Mesendoderm (in vitro differentiated cells): ENCODE measurements at places on chromosomes 5 and 9.

DNA sequence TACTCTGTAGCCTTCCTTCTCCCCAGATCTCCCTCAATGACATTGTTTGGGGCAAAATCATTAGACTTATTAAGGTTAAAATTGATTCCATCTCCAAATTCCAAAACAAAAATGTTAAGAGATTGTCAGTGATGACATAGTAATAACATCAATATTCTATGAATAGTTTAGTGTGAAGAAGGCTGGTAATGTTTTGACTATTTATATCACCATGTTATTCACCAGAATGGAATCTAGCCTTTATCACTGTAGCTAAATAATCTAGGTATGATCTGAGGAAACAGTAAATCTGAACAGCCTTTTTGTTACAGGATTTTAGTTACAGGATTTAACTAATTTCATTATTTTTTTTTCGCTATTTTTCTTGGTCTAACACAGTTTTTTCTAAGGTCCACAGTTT lies 929 bp upstream of the PLPP6 start:
- no peaks in the 10 kb centered on the region for H3K36me3 ChIP-seq
- H3K4me3 ChIP-seq: no peak overlapping the region
- no peaks in the 10 kb centered on the region for H3K27me3 ChIP-seq

DNA sequence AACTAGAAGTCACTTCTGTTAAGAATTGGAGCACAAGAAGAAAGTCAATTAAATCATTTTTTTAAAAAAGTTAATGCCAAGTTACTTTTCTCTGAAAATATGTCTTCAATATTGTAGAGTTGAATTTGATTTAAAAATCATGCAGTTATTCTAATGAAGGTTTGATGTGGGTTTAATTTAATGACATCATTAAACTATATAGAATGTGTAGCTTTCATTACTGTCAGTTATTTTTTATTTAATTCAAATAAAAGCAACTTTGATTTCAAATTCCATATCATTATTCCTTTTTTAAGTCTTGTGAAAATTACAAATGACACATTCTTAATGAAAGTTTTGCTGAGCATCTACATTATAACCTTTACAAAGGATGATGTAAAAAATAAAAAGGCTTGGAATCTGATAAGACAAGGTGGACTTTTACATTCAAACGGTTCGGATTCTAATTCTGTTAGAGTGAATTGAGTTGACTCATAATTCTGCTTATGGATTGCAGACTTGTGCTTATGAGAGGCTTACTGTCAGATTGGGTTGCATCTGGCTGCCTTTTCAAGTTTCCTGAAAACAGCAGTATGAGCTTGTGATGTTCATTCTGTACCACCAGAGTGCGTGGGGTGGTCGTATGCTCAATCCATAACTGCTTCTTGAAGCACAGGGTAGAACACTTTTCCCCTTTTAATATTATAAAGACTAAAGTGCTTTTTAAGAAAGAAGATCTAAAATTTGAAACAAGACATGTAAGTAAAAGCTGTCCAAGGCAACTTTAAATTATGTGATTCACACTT lies 253.0 kb upstream of the ARRDC3 start:
- peak; percentile 39 for DNase-seq
- H3K27me3 ChIP-seq: no peaks in the 10 kb centered on the region
- H3K4me3 ChIP-seq: no peak overlapping the region
- H3K27ac ChIP-seq: no peak overlapping the region
- no peaks in the 10 kb centered on the region for H3K4me1 ChIP-seq
- H3K36me3 ChIP-seq: no peaks in the 10 kb centered on the region

GRCh38 chr9:116953271-116953670 lies 266.2 kb downstream of the TRIM32 start:
- DNase-seq: no peak
- H3K36me3 ChIP-seq: no peaks in the 10 kb centered on the region
- no peak overlapping the region for H3K4me3 ChIP-seq

- DNase-seq: no peak
- H3K36me3 ChIP-seq: no peaks in the 10 kb centered on the region
- H3K27ac ChIP-seq: no peak overlapping the region
- no peak overlapping the region for H3K4me3 ChIP-seq
- H3K4me1 ChIP-seq: no peaks in the 10 kb centered on the region
These were observed 95.9 kb upstream of the C6 start for GRCh38 chr5:41309275-41309674.

- peaks cover 2% of the 10 kb centered on the region for H3K4me1 ChIP-seq
- no peaks in the 10 kb centered on the region for H3K27me3 ChIP-seq
- no peak overlapping the region for H3K4me3 ChIP-seq
- H3K36me3 ChIP-seq: no peaks in the 10 kb centered on the region
- DNase-seq: no peak
These were observed 12.1 kb upstream of the DIPK1B start for GRCh38 chr9:136700304-136700703.

GRCh38 chr5:142204219-142204618 lies 95.6 kb downstream of the NDFIP1 start:
- no peaks in the 10 kb centered on the region for H3K27me3 ChIP-seq
- no peak for DNase-seq
- H3K27ac ChIP-seq: no peak overlapping the region
- H3K4me3 ChIP-seq: no peak overlapping the region

DNA sequence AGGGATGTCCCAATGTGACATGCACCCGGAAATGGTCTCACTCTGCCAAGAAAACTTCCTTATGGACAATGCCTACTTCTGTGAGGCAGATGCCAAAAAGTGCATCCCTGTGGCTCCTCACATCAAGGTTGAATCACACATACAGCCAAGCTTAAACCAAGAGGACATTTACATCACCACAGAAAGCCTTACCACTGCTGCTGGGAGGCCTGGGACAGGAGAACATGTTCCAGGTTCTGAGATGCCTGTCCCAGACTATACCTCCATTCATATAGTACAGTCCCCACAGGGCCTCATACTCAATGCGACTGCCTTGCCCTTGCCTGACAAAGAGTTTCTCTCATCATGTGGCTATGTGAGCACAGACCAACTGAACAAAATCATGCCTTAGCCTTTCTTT lies 37.6 kb upstream of the CCDC152 start:
- H3K36me3 ChIP-seq: no peaks in the 10 kb centered on the region
- no peak overlapping the region for H3K27ac ChIP-seq
- H3K4me3 ChIP-seq: no peak overlapping the region
- no peaks in the 10 kb centered on the region for H3K4me1 ChIP-seq
- no peak for DNase-seq

GRCh38 chr5:81778642-81779041 lies 27.7 kb upstream of the SSBP2 start:
- H3K27ac ChIP-seq: no peak overlapping the region
- H3K4me1 ChIP-seq: no peaks in the 10 kb centered on the region
- DNase-seq: no peak
- no peaks in the 10 kb centered on the region for H3K27me3 ChIP-seq
- no peaks in the 10 kb centered on the region for H3K36me3 ChIP-seq

DNA sequence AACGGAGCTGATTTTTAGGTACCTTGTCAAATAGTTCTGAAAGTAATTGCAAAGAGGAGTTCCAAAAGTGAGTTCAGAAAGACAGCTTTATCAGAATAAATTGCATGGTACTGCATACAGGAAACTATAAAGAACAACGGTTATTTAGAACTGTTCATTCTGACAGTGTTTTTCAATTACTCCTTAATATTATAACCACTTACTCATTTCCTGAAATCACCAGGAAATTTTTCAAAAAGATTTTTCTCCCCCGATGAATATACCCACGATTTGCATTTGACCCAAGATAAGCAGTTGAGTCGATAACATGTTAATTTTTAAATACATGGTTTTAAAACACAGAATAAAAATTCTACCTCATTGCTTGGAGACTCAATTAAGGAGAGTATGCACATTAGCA lies 9.4 kb downstream of the DOCK8 start:
- no peaks in the 10 kb centered on the region for H3K27me3 ChIP-seq
- no peak overlapping the region for H3K27ac ChIP-seq
- no peak overlapping the region for H3K4me3 ChIP-seq
- no peaks in the 10 kb centered on the region for H3K36me3 ChIP-seq
- H3K4me1 ChIP-seq: peaks cover 4% of the 10 kb centered on the region

GRCh38 chr9:114824110-114824509 lies 18.3 kb upstream of the TNFSF15 start:
- H3K27ac ChIP-seq: no peak overlapping the region
- H3K4me3 ChIP-seq: no peak overlapping the region
- no peaks in the 10 kb centered on the region for H3K27me3 ChIP-seq
- H3K4me1 ChIP-seq: peaks cover 6% of the 10 kb centered on the region

- no peaks in the 10 kb centered on the region for H3K27me3 ChIP-seq
- no peaks in the 10 kb centered on the region for H3K36me3 ChIP-seq
- H3K4me3 ChIP-seq: no peak overlapping the region
These were observed 30.8 kb downstream of the CD180 start for GRCh38 chr5:67165526-67166459.

GRCh38 chr5:148469501-148469935 lies 85.8 kb downstream of the FBXO38 start:
- no peak overlapping the region for H3K27ac ChIP-seq
- H3K27me3 ChIP-seq: no peaks in the 10 kb centered on the region

GRCh38 chr5:94102849-94103248 lies 361.4 kb upstream of the POU5F2 start:
- H3K27ac ChIP-seq: no peak overlapping the region
- no peaks in the 10 kb centered on the region for H3K27me3 ChIP-seq
- H3K4me1 ChIP-seq: no peaks in the 10 kb centered on the region
- no peaks in the 10 kb centered on the region for H3K36me3 ChIP-seq
- H3K4me3 ChIP-seq: no peak overlapping the region

DNA sequence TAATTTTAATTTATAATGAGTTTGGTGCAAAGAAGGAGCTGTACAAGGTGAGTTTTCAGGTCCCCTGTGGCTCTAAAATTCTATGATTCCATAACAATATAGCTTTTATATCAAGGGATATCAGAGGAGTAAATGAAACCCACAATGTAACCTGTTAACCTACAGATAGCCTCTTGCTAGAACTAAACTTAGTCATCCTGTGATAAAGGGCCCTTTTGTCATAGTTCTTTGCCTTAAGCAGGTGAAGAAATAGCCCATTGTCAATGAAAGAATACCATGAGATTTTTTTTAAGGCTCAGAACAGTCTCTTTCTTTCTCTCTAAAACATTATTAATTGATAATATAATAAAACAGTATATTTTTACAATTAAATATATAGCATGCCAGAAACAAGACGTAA lies 127.8 kb downstream of the NFIB start:
- peaks cover 2% of the 10 kb centered on the region for H3K4me1 ChIP-seq
- H3K27me3 ChIP-seq: no peaks in the 10 kb centered on the region
- H3K27ac ChIP-seq: no peak overlapping the region
- no peak overlapping the region for H3K4me3 ChIP-seq

- peak overlapping the region; percentile 97 for H3K27ac ChIP-seq
- H3K27me3 ChIP-seq: no peaks in the 10 kb centered on the region
- peak; percentile 73 for DNase-seq
- H3K4me1 ChIP-seq: peaks cover 11% of the 10 kb centered on the region
- peak overlapping the region; percentile 95 for H3K4me3 ChIP-seq
These were observed 727 bp downstream of the RHOBTB3 start for GRCh38 chr5:95731571-95732554.

- no peaks in the 10 kb centered on the region for H3K36me3 ChIP-seq
- no peaks in the 10 kb centered on the region for H3K4me1 ChIP-seq
- no peak overlapping the region for H3K4me3 ChIP-seq
- H3K27me3 ChIP-seq: no peaks in the 10 kb centered on the region
- no peak overlapping the region for H3K27ac ChIP-seq
These were observed 207.1 kb downstream of the ICE1 start for GRCh38 chr5:5629607-5629978.

DNA sequence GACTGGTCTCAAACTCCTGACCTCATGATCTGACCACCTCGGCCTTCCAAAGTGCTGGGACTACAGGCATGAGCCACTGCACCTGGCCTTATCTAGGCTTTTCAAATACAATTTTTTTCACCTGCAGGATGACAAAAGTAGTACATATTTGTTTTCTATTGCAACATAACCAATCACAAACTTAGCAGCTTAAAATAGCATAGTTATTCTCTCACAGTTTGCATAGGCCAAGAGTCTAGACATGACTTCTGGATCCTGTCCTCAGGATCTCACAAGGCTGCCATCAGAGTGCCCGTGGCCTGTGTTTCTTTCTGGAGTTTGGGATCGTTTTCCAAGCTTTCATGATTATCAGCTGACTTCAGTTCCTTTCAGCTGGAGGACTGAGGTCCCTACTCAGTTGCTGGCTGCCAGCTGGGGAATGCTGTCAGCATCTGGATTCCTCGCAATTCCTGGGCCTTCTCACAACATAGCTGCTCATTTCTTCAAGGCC lies 348.9 kb downstream of the ARHGEF28 start:
- DNase-seq: no peak
- no peaks in the 10 kb centered on the region for H3K36me3 ChIP-seq
- no peak overlapping the region for H3K4me3 ChIP-seq
- no peak overlapping the region for H3K27ac ChIP-seq
- no peaks in the 10 kb centered on the region for H3K4me1 ChIP-seq

DNA sequence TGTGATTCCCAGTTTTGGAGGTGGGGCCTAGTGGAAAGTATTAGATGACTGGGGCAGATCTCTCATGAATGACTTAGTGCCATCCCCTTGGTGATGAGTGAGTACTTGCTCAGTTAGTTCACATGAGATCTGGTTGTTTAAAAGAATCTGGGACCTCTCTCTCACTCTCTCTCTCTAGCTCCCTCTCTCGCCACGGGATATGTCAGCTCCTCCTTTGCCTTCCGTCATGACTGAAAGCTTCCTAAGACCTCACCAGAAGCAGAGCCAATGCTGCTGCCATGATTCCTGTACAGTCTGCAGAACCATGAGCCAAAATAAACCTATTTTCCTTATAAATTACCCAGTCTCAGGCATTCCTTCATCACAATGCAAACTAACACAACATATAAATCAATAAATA lies 176.7 kb downstream of the PRELID2 start:
- DNase-seq: peak; percentile 26
- H3K4me3 ChIP-seq: no peak overlapping the region
- no peaks in the 10 kb centered on the region for H3K36me3 ChIP-seq
- no peaks in the 10 kb centered on the region for H3K27me3 ChIP-seq
- H3K4me1 ChIP-seq: no peaks in the 10 kb centered on the region
